Small intestine (tissue), 16 donors: ENCODE measurements at places on chromosomes 7 and 10. TPM values are rescaled to one million over a fixed set of nuclear protein-coding genes. Genes with fewer than 3 reads are reported as not detected.

MYPN gene
- 0.01 TPM for polyA plus RNA-seq

PKD1L1 gene
- 0.42 TPM for polyA plus RNA-seq

GRCh38 chr10:33022090-33022489, 64.1 kb upstream of the ITGB1 start:
- H3K27me3 ChIP-seq = no peaks in the 10 kb centered on the region
- no peak for DNase-seq
- no peak overlapping the region for H3K27ac ChIP-seq
- H3K4me1 ChIP-seq = no peaks in the 10 kb centered on the region
- no peak overlapping the region for H3K4me3 ChIP-seq

- no peaks in the 10 kb centered on the region for H3K36me3 ChIP-seq
Observed at GRCh38 chr7:22565315-22565811, 65.4 kb upstream of the STEAP1B start.

GRCh38 chr10:122271076-122271475, at the start of gene BTBD16:
Gene BTBD16 (plus strand): TSS chr10:122271296. CDS start chr10:122275082, 3,786 bp downstream.
- no peaks in the 10 kb centered on the region for H3K27me3 ChIP-seq
- no peak for DNase-seq
- H3K36me3 ChIP-seq = no peaks in the 10 kb centered on the region
- no peak within 1 kb of the TSS for H3K27ac ChIP-seq
- H3K4me3 ChIP-seq = no peak within 1 kb of the TSS

GRCh38 chr7:133478591-133479135, 225.8 kb downstream of the EXOC4 start:
- no peak for DNase-seq
- no peaks in the 10 kb centered on the region for H3K4me1 ChIP-seq
- H3K36me3 ChIP-seq = peaks cover 2% of the 10 kb centered on the region
- H3K4me3 ChIP-seq = no peak overlapping the region

GRCh38 chr7:113268757-113269156, 150.4 kb upstream of the SMIM30 start:
- H3K27me3 ChIP-seq = no peaks in the 10 kb centered on the region
- H3K4me1 ChIP-seq = no peaks in the 10 kb centered on the region
- H3K27ac ChIP-seq = no peak overlapping the region
- no peak for DNase-seq
- H3K4me3 ChIP-seq = no peak overlapping the region

DNA sequence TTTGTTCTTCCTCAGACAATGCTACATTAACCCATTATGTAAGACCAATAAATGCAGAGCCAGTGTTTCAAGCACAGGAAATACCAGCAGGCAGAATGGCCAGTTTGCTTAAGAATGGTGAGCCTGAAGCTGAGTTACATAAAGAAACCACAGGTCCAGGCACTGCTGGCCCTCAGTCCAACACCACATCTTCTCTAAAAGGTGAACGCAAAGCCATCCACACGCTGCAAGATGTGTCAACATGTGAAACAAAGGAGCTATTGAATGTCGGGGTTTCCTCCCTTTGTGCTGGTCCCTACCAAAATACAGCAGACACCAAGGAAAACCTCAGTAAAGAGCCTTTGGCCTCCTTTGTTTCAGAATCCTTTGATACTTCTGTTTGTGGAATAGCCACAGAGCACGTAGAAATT, 63.8 kb downstream of the TASOR2 start:
- H3K36me3 ChIP-seq = peaks cover 36% of the 10 kb centered on the region
- no peak overlapping the region for H3K4me3 ChIP-seq
- no peak overlapping the region for H3K27ac ChIP-seq

DNA sequence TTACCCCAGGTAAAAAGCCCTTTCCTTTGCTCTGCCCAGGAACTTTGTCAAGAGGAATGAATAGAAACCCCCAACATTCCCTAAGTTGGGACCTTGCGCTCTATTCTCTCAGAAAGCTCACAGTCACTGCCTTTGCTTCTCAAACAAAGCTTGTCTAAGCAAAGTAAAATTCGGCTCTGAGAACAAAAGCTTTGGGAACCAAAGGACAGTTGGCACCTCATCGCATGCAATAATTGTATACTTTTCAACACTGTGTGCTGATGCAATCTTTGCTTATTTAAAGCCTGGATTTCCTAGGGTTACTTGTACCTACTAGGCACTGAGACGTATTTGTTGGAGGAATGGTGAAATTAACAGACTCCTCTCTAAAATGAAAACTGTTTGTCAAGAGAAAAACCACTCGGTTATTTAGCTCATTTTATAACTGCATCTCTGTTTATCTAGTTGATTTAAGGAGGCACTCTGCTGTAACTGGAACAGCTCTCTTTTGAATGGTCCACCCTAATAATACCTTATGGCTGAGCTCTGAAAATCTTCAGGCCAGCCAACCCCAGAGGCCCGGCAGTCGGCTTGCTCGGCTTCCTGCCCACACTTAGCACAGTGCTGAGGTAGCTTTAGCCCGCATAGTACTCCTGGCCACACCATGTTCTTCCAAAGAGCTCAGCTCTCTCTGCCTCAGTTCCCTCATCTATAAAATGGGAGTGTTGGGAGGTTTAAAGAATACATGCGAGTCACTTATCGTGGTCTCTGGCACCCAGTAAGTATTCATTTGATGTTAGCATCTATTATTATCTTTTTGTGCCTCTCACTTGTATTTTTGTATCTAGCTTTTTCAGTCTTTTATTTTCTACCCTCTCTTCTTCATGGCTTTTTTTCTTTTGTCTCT, 80.2 kb upstream of the PRR15 start:
- no peaks in the 10 kb centered on the region for H3K27me3 ChIP-seq
- DNase-seq = no peak
- H3K36me3 ChIP-seq = no peaks in the 10 kb centered on the region
- peak overlapping the region; percentile 50 for H3K4me3 ChIP-seq
- peaks cover 11% of the 10 kb centered on the region for H3K4me1 ChIP-seq

- H3K27ac ChIP-seq = no peak overlapping the region
- H3K36me3 ChIP-seq = no peaks in the 10 kb centered on the region
- no peaks in the 10 kb centered on the region for H3K27me3 ChIP-seq
Observed at GRCh38 chr7:36405409-36405803, 15.7 kb downstream of the ANLN start.

DNA sequence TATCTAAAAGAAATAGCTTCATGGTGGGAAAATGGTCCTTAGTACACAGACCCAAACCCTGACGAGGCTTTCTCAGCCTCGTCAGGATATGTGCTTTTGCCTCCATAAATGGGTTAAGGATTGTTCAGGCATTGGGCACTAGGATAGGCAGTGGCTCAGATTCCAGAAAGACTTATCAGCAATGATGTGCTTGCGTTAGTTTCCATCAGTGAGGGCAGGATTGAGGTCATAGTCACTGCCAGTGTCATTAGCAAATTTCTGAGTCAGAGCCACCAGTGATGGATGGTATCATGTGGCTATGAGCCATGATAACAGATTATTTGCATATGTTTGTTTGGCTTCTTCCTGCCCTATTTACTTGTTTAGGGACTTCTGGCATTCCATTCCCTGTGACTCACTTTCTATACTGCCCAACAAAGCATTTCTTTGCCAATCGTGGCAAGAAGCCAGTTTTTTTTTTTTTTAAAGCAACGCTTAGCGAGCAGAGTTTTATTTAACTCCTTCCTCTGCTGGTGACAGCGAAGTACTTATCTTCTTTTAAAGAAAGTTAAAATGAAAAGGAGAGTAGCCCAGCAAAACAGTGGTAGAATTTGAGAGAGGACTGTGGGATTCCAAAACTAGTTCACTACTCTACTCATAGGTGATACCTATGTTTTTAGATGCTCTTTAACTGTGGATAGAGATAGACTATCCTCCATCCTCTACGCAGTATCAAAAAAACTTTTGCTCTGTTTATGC, 44.4 kb downstream of the MYPN start:
- H3K36me3 ChIP-seq = no peaks in the 10 kb centered on the region
- peaks cover 9% of the 10 kb centered on the region for H3K4me1 ChIP-seq
- H3K27me3 ChIP-seq = no peaks in the 10 kb centered on the region
- no peak overlapping the region for H3K27ac ChIP-seq
- H3K4me3 ChIP-seq = no peak overlapping the region
- DNase-seq = peak; percentile 78

DNA sequence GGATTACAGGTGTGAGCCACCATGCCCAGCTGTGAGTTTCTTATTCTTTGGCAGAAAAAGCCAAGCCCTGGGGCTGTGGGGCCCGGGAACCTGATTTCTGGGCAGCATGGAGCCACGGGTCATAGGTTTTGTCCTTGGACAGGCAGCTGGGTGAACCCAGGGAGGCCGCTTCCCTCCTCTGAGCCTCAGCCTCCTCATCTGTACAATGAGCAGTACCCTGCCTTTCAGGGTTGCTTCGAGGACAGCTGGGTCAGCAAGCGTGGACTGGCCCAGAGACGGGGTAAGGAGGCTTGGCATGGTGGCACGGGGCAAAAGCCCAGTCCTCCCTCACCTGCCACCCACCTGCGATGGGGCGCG, 84.1 kb upstream of the GNA12 start:
- no peaks in the 10 kb centered on the region for H3K27me3 ChIP-seq
- DNase-seq = no peak
- H3K36me3 ChIP-seq = no peaks in the 10 kb centered on the region
- H3K4me3 ChIP-seq = no peak overlapping the region
- H3K27ac ChIP-seq = no peak overlapping the region
- no peaks in the 10 kb centered on the region for H3K4me1 ChIP-seq

RNLS gene
- 10.9 TPM for polyA plus RNA-seq

DNA sequence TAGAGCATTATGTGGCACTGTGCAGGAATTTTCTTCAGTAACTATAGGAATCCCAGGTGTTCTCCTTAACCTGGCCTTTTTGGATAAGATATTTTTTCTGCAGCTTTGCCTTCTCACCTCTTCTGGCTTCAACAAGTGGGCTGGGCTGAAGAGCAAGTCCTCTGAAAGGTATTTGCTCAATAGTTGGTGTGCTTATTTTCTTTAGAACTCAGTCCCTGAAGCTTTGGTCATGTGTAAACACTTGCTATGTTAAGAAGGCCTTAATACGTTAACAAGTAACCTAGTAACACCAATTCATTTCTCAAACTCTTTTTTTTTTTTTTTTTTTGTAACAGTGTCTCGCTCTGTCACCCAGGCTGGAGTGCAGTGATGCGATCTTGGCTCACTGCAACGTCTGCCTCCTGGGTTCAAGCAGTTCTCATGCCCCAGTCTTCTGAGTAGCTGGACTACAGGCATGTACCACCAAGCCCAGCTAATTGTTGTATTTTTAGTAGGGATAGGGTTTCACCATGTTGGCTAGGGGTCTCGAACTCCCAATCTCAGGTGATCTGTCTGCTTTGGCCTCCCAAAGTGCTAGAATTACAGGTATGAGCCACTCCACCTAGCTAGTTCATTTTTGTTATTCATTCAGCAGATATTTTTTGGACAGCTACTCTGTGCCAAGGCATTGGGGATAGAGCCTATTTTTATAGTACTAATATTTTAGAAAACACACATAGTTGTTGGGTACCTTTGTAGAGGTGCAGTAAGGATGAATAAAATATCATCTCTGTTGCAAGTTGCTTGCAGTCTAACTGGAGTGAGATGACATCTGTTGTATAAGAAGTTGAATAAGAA, 164.6 kb downstream of the SND1 start:
- DNase-seq = no peak
- H3K36me3 ChIP-seq = no peaks in the 10 kb centered on the region
- H3K27me3 ChIP-seq = no peaks in the 10 kb centered on the region
- no peak overlapping the region for H3K4me3 ChIP-seq
- H3K4me1 ChIP-seq = peaks cover 6% of the 10 kb centered on the region

ITGB8 gene
- polyA plus RNA-seq = 0.54 TPM
